ENCODE measurements at places on chromosomes 7 and 10. TPM values are rescaled to one million over a fixed set of nuclear protein-coding genes. Genes with fewer than 3 reads are reported as not detected.

- no peak overlapping the region for H3K27ac ChIP-seq
- H3K27me3 ChIP-seq = no peaks in the 10 kb centered on the region
- peaks cover 25% of the 10 kb centered on the region for H3K4me1 ChIP-seq
- peaks cover 1% of the 10 kb centered on the region for H3K36me3 ChIP-seq
- DNase-seq = no peak
- no peak overlapping the region for H3K4me3 ChIP-seq
Observed at GRCh38 chr10:119238577-119238976, 31.2 kb downstream of the GRK5 start.

Gene LFNG
- total RNA-seq = 134 TPM

DNA sequence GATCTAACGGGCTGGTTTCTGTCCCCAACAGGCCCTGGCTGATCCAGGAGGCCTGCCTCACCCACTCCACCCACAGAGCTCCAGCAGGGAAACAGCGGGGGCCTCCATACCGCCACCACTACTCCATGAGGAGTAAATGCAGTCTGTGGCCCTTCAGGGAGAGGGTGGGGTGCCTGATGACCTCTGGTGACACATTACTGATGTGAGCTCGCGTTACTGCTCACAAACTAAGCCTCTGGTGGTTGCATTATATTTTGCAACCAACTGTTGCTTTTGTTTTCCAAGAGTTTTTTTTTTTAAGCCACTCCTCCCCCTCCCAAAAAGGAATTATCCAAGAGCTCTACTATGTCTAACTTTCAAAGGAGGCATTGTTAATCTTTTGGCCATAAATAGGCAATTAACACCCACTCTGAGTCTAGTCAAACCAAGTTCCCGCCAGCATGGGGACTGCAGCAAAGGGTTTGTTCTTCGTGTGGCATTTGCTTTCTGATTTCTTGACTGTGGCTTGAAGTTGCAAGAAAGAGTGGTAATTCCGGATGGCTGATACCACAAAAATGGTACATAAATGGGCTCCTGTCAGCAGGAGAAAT is 72.6 kb downstream of the FAM53B start:
- peak overlapping the region; percentile 65 for H3K27ac ChIP-seq
- no peaks in the 10 kb centered on the region for H3K27me3 ChIP-seq
- H3K36me3 ChIP-seq = peaks cover 9% of the 10 kb centered on the region
- DNase-seq = no peak

GRCh38 chr10:85864868-85865526 is 501.6 kb downstream of the GRID1 start:
- no peaks in the 10 kb centered on the region for H3K27me3 ChIP-seq
- no peaks in the 10 kb centered on the region for H3K4me1 ChIP-seq
- H3K27ac ChIP-seq = no peak overlapping the region
- H3K36me3 ChIP-seq = no peaks in the 10 kb centered on the region
- DNase-seq = no peak

DNA sequence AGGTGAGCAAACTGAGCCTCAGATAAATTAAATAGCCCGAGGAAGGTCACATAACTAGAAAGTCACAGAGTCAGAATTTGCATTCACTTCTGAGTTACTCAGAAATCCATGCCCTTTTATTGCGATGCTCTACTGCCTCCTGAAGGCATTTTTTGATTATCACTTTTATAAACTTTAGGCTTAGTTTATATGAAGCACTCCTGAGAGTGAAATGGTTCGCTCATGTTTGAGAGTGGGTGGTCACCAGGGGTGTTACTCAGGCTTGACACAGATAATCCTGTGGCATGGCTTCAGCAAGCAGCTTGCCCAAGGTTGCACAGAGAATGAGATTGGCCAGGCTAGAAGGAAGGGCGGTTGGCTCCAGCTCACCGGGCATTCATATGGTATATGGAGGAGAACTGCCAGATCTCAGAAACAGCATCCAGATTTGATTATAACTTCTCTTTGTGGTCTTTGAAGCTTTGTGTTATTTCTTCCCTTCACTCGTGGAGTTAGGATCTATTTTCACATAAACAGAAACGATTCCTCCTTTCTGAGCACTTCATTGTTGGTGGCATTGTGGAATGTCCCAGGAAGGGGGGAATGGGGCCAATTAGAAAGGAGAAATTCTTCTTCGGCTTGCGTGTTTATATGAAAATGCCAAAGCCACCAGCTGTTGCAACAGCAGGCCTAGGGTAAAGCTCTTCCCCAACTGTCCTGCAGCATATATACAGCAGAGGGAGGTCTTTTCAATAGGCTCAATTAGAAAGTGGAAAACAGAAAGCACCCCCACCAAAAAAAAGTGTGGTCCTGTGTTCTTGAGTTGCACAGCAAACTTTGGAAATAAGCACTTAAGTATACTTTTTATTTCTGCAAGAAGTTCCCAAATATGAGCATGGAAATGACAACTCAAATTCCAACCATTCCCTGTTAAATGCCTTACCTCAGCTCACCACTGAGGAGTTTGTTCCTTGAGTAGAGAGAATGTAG is 628.8 kb downstream of the SUGCT start:
- no peak overlapping the region for H3K27ac ChIP-seq
- DNase-seq = no peak
- H3K27me3 ChIP-seq = peaks cover 5% of the 10 kb centered on the region
- peaks cover 4% of the 10 kb centered on the region for H3K4me1 ChIP-seq

Gene DGKB
- not detected for total RNA-seq

- no peak overlapping the region for H3K4me3 ChIP-seq
- no peaks in the 10 kb centered on the region for H3K36me3 ChIP-seq
- no peak for DNase-seq
- H3K4me1 ChIP-seq = peaks cover 2% of the 10 kb centered on the region
- peaks cover 13% of the 10 kb centered on the region for H3K27me3 ChIP-seq
Observed at GRCh38 chr7:135773464-135773863, 24.9 kb upstream of the FAM180A start.

GRCh38 chr7:69739190-69739589 is 140.9 kb downstream of the AUTS2 start:
- H3K27ac ChIP-seq = no peak overlapping the region
- H3K4me1 ChIP-seq = no peaks in the 10 kb centered on the region
- DNase-seq = no peak
- no peak overlapping the region for H3K4me3 ChIP-seq
- H3K27me3 ChIP-seq = no peaks in the 10 kb centered on the region

DNA sequence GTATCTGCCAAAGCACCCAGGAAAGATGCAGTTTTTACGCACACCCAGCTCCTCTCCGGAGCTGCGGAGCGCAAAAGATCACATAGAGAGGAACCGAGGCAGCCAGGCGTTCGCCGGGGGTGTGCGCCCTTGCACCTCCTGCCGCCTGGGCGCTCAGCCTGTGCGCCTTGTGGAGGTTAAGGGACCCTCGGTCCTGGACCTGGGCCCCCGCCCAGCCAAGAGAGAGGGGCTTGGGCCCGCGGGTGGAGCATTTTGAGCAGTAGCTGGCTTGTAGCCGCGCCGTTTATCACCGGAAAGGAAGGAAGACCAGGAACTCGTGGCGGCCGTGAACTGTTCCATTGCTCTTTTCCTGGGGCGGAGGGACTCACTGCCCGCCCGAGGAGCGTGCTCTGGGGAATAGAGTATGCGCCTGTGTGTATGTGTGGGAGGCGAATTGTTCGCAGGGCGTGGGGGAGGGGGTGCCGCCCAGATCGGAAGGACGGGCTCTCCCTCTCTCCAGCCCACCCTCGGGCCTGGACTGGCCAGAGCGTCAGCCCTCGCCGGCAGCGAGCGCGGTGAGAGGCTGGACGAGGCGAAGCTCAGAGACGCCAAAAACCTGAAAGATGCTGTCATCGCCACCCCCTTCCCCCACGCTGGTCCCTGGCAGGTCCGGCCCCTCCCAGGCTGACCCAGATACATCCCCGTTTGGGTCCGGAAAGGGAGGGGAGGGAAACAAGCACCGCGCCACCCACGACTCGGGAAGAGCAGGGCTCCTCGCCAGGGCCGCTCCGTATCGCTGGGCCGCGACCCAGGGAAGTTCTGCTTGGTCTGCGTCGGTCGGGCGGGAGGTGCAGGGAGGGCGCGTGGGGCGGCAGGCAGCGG is 1.2 kb upstream of the WNT2 start:
- H3K4me1 ChIP-seq = no peaks in the 10 kb centered on the region
- no peak for DNase-seq
- H3K27ac ChIP-seq = no peak overlapping the region
- peaks cover 57% of the 10 kb centered on the region for H3K27me3 ChIP-seq

Gene VAX1
- total RNA-seq = not detected

GRCh38 chr7:128530855-128531104 is 54.2 kb downstream of the METTL2B start:
- H3K36me3 ChIP-seq = peaks cover 24% of the 10 kb centered on the region
- H3K4me3 ChIP-seq = peak overlapping the region; percentile 22
- peaks cover 29% of the 10 kb centered on the region for H3K4me1 ChIP-seq
- no peak for DNase-seq
- no peaks in the 10 kb centered on the region for H3K27me3 ChIP-seq
- H3K27ac ChIP-seq = no peak overlapping the region
